NCI-H1105 treated with DMSO at 0.1 percent for 48 hours (cell line): ENCODE measurements at places on chromosomes 2 and 18.

DNA sequence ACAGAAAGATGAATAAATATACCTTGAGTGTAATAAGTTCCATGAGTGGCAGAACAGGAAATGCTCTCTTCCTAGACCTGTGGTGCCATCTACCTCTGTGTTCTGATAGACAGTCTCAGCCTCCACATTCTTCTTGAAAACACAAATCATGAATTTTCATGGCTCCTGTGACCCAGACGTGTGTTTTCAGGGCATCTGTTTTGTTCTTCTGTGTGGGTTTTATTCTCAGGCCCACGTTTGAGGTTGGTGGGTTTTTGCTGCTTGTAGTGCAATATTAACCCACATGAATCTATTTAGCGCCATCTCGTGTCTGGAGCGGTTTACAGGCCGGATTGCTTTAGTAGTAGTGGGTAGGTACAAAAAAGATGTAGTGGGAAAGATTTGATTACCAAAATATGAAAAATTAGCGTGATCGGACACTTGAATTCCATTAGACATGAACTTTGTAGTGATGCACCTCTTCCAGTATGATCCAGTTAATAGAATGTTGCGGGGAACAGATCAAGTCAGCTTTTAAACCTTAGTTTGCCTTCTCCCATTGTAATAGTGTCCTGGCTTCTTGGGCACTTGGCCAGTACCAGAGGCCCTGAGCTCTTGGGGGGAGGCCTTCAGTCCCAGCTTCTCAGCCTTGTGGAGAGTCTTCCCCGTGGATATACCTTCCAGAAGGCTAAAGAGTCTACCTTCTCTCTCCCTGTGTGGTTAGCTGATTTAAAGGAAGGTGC lies 256.5 kb downstream of the TPGS2 start:
- peak; percentile 25 for DNase-seq

DNA sequence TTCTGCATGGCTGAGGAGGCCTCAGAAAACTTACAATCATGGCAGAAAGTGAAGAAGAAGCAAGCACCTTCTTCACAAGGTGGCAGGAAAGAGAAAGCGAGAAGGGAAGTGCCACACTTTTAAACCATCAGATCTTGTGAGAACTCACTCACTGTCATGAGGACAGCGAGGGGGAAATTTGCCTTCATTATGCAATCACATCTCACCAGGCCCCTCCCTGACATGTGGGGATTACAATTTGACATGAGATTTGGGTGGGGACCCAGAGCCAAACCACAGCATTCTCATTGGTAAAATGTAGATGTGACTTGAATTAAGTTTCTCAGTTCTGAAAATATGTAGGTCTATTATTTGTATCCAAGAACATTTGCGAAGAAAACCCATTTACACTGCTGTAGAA lies 854.8 kb downstream of the EPHA4 start:
- DNase-seq, result no peak

GRCh38 chr2:137981112-137981656 lies 16.9 kb downstream of the HNMT start:
- DNase-seq, result no peak

GRCh38 chr18:79803611-79804051 lies 5.9 kb downstream of the KCNG2 start:
- DNase-seq, result no peak

- DNase-seq, result no peak
Observed at GRCh38 chr18:13735681-13736080, 9.2 kb downstream of the RNMT start.

GRCh38 chr2:37623971-37624900 lies 47.2 kb downstream of the CDC42EP3 start:
- DNase-seq, result no peak

DNA sequence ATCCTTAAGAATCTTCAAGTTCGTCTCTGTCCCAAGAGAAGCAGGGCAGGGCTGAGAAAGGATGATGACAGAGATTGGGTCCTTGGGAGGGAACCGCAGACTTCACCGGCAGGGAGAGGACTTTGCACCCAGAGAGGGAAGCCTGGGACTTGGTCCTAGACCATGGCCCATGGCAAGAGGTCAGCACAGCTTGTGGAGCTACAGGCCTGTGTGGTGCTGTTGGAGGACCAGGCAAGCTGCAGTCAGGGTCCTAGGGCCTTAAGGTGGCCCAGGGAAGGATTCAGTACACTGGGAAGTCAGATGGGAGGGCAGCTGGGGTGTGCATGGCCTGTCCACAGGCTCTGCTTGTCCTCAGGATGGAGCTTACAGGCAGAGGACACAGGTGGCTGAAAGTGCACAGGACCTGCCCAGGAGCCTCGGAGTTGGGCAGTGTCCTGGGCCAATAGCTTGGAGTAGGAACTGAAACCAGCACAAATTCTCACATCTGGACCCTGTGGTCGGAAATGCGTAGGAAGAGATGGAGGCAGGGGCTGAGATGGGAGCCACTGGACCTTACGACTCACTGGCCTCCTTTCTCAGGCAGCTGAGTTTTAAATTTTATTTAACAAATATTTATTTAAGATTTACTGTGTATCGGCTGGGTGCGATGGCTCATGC lies 56.4 kb upstream of the TCF7L1 start:
- no peak for DNase-seq

DNA sequence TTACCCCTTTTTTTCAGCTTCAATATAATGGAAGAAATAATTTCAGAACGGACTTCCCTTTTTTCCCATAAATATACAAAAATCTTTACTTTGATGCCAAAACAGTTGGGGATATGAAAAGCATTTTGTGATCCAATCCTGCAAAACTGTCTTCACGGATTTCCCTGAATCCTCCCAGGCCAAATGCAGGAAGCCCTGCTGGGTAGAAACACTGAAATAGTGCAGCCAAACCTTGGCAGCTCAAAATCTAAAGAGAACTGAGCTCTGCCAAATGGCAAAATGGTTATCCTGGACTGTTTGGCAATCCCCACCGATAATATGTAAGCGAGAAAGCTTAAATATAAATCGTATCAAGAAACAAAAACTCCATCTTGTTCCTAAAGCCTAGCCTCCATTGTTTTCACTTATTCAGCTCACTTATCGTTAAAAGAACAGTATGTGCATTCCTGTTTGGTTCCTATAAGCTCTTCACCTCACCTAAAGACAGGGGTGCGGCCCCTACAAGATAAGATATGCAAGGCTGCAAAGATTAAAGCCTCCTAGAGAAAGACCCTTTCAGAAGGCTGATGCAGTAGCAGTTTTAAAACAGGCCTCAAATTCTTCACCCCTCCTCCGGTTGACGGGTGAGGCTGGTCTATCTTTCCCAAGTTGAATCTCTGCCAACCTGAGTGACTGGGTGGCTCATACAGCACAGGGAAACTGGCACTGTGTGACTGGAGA lies 48.6 kb downstream of the LAMA1 start:
- no peak for DNase-seq

DNA sequence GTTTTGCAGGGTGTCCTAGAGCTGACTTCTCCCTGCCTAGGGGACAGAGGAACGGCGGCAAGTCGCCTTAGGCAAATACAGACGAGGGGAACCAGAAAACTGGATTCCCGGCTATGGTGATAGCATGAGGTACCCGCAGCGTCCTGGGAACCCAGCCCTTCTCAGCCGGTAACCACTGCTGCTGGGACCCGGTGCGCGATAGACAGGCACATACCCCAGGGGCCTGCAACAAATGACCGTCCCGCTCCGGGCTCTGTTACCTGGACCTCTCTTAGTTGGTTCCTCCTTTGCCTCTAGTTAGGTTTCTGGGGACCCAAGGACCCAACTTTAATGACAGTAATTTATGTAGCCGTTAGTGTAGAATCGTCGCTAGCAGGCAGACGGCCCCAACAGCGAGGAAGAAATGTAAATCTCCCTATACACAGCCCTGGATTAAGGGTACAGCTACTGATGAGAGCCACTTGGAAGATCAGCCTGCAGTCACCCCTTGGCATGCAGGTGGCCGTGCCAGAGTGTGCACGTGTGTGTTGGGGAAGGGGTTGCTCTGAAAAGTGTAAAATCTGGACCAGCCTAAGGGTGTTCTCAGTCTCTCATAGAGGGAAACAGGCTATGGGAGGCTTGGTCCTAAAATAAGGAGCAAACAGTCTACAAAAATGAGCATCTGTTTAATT lies 819 bp upstream of the SERPINE2 start:
- DNase-seq, result no peak

- no peak for DNase-seq
Observed at GRCh38 chr2:86195808-86196387, 636 bp upstream of the IMMT start.

DNA sequence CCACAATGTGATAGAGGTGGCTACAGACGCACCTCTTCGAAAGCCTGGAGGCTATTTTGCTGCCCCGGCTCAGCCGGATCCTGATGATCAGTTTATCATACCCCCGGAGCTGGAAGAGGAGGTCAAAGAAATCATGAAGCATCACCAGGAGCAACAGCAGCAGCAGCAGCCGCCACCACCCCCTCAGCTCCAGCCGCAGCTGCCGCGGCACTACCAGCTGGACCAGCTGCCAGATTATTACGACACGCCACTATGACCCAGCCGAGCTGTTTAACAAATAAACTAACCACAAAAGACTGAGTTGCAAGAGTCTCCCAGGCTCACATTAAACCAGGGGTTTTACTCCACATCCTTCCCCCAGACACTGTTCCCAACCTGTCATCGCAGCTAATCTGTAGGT lies 263.8 kb downstream of the PHLPP1 start:
- peak; percentile 93 for DNase-seq

DNA sequence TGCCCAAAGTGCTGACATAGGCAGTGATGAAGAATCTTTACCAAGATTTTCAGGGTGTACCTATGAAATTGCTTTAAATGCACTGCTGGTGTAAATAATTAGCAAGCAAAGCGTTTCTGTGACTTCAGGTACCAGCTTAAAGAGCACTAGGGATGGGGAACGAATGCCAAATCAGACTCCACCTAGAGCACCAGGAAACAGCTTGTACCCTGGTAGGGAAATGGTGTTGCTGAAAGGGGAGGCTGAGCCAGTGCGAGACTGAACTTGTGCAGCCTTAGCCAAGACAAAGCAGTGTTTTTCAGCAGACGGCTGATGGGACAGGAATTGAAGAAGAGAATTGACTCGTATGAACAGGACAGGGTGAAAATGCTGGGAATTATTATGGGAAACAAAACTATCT lies 65.6 kb downstream of the TWSG1 start:
- DNase-seq, result no peak

- no peak for DNase-seq
Observed at GRCh38 chr2:45754131-45755010, 102.9 kb downstream of the PRKCE start.

DNA sequence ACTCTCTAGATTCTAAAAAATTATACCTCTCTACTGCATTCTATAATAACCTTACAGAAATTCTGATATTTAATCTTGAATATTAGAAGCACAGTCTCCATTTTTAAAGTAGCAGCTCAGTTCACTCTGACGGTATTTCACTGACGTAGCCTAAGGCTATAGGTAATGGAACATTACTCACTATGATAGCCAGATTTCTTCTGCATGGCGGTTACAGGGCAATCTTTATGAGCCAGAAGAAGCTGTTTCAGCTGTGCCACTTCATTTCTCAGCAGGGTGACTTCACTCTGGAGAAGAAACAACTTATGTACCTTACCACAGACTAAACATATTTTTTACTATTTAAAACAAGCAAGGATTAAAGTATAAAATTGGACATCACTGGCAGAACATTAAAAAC lies 75.3 kb upstream of the CHN1 start:
- DNase-seq, result no peak
